ENCODE measurements at places on chromosomes 3 and 15.
A peak's percentile ranks its signal among the peaks of the same experiment; 100 is the strongest.

DNA sequence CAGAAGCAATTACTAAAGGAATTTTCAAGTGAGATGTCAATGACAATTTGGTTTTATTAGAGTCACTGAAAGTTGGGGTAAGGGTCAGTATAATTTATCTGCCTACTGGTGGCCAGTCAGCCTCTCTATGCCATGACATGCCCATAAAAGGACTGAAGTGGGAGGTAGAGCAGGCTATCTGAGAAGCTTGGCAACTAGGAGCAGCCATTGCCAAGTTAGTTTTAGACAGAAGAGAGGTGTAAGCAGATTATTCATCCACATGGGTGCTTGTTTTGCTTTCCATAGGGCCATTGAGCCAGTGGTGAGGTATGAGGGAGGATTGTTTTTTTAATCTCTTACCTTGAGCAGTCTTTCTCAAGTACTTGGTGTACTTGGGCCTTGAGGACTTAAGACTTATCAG is 8.1 kb upstream of the RBP1 start:
- DNase-seq, result no peak

GRCh38 chr15:27706300-27706699 is 392.8 kb downstream of the OCA2 start:
- no peak for DNase-seq

DNA sequence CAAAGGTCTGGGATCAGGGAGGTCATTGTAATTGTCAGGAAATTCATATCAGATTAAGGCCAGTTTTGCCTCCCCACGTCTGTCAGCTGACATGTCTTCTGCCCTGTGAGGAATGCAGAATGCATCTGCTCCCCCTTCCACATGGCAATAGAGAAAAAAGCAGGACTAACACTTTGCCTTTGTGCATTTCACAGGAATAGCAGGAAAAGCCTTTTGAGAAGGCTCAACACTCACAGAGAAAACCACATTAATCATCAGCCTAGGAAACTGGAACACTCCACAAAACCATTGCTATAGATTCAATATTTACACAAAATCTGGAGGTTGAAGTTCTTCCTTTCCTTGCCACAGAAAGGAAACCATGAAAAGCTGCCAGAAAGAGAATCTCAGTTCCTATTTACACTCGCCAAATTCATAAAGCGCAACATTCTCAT is 165.2 kb upstream of the HES1 start:
- DNase-seq, result no peak

DNA sequence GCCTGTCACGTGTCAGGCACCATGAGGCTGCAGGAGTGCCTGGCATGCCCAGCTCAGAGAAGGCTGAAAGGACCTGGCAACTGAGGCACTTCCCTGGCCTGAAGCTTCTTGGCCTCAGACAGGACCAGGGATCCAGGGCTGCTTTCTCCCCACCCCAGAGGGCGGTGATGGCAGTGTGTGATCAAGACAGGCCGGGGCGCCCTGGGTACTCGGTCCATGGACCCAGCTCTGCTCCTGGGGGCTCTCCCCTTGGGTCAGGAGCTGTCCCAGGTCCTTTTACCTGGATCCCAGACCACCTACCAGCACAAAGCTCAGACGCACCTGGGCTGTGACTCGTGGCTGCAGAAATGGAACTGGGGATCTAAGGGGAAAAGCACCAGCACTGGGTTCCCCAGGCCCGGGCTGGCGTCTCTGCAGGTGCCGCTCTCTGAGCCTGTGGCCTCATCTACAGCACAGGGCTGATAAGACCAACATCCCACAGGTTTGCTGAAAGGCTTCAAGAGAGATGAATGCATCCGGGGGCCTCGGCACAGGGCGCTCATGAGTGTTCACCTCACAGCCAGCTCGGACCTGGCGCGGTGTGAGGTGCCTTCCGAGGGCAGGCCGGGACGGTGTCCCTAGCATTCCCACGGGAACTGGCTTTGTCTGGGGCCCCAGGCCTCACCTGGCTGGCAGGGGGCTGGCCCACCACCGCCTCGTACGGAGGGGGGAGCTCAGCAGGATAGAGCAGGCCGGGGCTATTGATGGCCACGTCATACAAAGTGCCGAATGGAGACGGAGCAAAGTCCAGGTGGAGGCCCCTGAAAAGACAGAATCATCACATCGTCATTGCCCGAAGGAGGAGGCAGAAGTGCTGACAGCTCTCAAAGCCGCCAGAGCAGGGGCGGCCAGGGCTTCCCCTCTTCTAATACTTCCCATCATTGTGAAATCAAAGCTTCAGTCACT is 133.6 kb downstream of the NSMCE3 start:
- DNase-seq, result no peak

DNA sequence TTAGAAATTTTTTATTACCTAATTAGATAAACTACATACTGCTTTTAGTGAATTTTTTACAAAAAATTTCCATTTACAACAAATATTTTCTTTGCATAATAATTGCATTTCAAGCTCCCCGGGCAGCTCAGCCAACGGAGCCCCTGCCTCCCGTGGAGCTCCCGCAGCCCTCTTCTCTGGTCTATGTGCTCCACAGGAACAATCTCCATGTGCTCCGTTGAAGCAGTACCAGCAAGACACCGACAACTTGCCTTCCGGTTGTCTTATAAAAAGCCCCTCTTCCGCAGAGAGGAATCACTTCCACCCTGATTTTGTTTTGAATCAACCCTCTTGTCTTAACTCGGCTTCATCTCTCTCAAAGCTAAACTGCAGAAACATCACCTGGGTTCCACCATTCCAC is 46.9 kb upstream of the CHD2 start:
- DNase-seq, result no peak

DNA sequence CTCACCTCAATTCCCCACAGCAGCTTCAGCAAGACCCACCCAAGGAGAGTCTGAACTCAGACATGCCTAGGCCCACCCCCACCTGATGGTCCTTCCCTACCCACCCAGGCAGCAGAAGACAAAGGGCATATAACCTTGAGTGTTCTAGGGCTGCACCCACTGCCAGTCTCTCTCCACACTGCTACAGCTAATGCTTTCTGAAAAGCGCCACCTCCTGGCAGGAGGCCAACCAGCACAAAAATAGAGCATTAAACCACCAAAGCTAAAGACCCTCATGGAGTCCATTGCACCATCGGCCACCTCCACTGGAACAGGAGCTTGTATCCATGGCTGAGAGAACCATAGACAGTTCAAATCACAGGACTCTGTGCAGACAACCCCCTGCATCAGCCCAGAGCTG is 11.3 kb upstream of the RPL39L start:
- peak; percentile 21 for DNase-seq

GRCh38 chr15:91624353-91624968 is 229.0 kb upstream of the SLCO3A1 start:
- DNase-seq, result no peak

DNA sequence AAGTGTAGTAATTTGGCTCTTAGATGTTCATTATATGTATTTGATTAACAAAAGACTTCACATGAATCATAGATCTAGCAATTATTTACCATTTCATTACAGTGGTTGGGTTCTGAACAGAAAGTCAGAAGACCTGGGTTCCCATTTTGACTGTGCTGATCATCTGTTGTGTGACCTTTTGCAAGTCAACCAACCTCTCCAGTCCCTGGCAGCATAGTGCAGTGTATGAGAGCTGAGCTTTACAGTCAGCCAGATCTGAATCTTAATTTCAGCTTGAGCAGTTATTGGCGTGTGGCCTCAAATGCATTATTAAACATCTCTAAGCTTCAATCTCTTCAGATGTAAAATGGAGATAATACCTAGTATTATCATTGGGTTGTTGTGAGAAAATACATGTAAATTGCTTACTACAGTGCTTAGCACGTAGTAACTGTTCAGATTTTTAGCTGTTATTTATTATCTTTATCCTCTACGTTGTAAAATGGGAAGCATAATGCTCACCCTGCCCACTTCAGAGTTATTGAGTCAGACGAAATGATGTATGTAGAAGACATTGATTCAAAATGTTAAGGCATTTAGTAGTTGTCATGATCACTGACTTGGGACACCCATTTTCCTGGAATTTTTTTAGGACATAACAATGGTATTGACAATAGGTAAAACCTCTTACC is 104.0 kb downstream of the KLHL25 start:
- no peak for DNase-seq

DNA sequence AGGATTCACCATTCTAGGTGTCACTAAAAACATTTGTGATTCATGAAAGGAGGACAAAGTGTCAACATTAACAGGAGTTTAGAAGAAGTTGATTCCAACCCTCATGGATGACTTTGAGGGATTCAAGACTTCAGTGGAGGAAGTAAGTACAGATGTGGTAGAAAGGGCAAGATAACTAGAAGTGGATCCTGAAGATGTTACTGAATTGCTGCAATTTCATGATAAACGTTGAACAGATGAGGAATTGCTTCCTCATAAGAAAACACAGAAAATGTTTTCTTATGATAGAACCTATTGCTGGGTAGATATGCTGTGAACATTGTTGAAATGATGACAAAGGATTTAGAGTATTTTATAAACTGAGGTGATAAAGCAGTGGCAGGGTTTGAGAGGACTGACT is 23.5 kb upstream of the ATP2C1 start:
- no peak for DNase-seq

DNA sequence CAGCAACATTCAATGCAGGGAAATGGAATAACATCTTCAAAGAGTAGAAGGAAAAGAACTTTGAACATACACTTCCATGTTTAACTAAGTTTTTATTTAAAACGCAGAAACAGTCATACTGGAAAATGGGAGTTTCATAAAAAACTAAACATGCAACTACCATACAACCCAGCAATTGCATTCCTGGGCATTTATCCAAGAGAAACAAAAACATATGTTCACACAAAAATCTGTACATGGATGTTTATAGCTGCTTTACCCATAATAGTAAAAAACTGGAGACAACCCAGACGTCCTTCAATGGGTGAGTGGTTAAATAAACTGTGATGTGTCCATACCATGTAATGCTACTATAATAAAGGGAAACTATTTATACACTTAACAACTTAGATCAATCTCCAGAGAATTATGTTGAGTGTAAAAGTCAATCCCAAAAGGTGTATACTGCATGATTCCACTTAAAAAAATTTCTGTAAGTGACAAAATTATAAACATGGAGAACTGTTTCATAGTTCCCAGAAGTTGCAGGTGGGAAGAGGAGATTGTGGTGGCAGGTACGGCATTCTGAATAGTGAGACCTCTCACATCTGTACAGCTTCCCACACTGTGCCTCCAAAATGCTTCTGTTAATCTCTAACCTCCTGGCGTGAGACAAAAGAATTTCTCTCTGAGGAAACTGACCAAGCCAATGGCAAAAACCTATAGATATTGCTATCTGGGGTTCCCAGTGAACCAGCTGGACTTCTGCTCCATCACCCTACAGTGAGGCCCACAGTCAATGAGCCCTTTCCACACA is 23.1 kb downstream of the ISG20 start:
- no peak for DNase-seq

Measured in stimulated activated CD8-positive, alpha-beta memory T cell treated with anti-CD3 and anti-CD28 coated beads, Interleukin-7, amount 100 ng/mL, for 1 hour (primary cell).